Fibroblast of skin of back (primary cell): ENCODE measurements at places on chromosomes 5 and 9.
A peak's percentile ranks its signal among the peaks of the same experiment; 100 is the strongest.

DNA sequence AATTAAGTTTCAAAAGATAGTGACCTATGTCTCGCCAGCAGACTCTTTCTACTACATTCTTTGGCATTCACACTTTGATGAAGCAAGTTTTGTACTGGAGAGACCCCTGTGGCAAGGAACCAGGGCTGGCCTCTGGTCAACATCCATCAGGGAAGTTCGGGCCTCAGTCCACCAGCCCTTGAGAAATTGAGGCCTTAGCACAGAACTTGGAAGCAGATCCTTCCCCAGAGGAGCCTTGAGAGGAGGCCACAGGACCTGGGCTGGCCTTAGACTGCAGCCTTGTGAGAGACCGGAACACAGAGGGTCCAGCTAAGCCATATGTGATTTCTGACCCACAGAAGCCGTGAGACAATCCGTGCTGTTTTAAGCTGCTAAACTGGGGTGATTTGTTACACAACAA, 317.9 kb downstream of the ZSWIM6 start:
- no peak for DNase-seq

DNA sequence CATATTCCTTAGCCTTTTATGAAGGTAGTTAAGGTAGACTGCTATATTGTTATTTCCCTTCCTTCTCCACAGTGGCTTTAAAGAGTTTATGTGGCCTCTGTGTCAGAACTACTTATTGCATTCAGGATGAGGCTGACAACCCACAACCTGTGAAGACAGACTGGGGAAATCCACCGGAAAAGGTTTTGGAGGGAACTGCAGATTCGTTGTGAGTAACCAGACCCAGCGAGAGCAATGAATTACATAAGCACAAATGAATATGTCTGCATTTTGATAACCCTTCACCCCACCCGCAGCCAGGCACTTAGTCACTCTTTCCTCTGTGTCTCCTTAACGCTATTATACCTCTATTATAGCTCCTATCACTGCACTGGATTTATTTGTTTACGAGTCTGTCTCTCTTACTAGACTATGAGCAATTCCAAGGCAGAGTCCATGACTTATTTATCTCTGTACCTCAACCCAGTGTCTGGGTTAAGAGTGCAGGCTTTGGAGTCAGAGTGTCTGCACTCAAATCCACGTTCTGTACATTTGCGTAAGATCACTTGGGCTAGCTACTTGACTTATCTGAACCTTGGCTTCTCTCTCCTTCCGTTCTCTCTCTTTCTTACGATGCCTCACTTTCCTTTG, 19.2 kb downstream of the KCTD16 start:
- DNase-seq, result peak; percentile 49

DNA sequence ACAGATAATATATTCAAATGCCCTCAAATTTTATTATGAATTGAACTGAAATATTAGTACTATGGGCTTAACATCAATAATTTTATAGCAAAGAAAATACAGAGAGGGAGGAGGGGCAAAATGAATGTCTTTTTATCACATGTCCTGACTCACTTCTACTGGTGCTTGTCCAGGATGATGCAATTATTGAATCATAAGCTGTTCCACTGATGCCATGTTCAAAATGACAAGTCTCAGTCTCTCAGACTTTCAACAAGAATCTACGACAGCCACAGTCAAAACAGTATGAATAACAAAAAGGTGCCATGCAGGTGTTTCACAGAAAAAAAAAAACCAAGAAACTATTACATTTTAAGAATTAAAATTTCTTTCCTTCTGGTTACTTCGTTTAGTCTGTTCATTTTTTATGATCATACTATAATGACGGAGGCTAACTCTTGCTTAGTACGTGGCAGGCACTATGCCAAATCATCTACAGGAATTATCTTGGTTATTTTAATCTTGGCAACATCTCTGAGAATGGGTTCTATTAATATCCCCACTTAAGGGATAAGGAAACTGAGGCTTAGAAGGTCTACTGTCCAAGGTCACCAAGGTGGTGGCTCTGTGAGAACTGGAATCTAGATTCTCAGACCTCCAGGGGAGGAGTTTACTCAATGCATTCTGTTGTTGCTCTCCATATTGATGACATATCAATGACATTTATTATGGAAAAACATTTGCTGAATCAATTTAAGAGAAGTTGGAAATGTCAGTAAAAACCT, 61.5 kb downstream of the NR3C1 start:
- DNase-seq, result peak; percentile 74

GRCh38 chr9:114680259-114681001, 1.6 kb downstream of the TEX48 start:
- DNase-seq, result no peak

DNA sequence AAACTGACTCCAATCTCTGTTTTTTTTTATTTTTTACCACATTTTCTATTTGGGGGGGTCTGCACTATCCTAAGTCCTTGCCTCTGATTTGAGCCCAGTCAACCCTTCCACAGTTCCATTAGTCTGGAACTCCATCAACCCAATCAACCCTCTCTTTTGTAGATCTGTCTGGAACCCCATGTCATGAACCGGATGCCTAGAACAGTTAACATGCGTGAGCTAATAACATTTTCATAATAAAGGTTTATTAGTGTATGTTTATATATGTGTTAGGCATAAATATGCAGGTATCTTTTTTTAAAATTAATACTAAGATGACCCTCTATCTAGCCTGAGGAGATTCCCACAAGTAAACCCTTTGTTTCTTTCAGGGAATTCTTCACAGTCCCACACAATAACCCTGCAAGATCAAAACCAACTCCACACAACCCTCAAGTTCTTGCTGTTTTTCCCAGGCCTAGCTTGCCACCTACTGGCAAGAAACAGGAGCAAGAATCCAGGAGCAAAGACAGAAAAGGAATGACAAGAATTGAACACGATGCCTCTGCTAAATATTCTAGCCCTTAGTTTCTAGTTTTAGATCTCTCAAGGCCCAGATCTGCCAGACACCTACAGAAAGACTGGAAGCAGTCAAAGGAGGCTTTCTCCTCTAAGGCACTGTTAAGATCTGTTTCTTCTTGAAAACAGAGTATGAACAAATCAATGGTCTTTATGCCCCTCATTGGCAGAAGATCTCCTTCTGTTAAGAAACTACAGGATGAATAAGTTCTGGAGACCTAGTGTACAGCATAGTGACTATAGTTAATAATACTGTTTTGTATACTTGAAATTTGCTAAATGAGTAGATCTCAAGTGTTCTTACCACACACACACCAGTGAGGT, 100.4 kb downstream of the TRIM36 start:
- peak; percentile 67 for DNase-seq

DNA sequence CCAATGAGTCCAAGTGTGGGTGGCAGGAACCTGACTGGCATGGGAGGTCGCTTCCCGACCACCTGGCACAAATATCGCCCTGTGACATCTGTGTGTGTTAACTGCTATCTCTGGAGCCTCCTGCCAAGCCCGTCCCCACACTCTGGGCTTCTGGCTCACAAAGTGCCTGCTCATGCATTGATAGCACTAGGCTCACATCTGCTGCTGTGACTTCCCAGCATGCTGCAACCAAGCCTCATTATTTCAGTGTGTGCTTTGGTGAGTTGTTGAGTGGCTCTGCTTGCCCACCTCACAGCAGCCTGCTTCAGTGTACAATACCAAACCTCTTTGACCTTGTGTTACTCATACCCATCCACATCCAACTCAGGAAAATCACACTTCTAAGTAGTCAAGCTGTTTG, 139.8 kb downstream of the APBA1 start:
- no peak for DNase-seq

DNA sequence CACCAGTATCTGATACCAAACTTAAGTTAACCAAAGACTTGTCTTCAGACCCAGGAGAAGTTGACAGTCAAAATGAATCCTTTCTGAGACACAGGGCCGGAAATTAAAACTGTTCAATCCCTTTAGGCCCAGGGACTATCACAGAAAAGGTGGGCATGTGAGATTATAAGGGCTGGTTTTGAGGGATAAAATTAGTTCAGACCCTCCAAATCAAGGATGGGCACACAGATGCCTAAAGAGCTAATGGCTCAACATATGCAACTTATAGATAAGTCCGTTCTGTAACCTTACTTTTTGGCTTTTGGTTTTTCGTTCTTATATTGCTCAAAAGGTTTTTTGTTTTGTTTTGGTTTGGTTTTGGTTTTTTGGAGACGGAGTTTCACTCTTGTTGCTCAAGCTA, 129.6 kb upstream of the ABCA1 start:
- DNase-seq, result no peak

DNA sequence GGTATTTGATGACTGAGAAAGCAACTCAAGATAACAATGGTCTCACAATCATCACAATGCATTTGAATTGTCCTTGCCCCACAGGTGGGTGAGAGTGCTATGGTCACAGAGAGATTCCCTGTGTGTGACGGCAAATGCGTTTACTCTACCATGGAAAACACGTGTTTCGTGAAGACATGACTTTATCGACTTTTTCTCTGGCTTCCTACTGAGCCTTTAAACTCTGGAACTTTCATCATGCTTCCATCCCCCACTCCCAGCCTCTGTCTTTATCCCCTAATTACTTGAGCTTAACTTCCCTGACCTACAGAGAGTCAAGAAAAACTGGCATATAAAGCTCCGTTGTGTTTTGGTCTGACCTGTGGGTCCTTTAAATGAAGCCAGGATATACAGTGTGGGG, 414.1 kb upstream of the CLINT1 start:
- DNase-seq, result no peak

- no peak for DNase-seq
These were observed 167.7 kb downstream of the GRIA1 start for GRCh38 chr5:153658149-153658548.

GRCh38 chr5:140631036-140631417, 1.9 kb downstream of the CD14 start:
- DNase-seq, result no peak

DNA sequence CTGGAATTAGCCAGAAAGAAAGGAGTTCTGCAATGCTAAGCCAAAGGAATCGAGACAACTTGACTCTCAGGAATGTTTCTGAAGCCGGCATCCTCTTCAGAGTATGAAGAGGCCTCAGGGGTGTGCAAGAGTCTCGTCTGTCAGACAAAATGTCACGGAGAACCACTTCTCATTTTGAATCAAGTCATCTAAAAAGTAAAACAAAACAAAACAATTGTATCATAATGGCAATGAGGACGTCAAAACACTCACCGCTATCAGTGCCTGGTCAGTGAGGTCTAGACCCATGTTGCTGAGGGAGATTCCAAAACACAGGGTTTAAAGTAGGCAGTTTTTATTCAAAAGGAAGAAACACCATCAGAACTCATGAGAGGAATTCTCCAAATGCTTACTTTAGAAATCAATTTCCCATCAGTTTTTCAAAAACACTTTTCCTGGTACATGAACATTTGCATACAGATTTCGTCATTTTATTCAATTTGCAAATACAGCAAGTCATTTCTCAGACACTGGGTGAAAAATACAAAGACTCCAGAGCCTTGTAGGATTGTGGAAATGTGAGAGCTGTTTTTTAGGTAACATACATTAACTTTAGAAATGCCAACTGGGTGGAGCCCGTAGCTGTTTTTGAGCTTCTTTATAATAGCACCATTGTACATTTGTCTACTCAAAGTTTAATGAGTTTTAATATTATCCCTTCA, 89.5 kb upstream of the MAP3K1 start:
- DNase-seq, result peak; percentile 40

GRCh38 chr5:38267372-38267771, 9.0 kb downstream of the EGFLAM start:
- no peak for DNase-seq

GRCh38 chr5:133079048-133079447, 27.2 kb downstream of the HSPA4 start:
- DNase-seq, result no peak

- peak; percentile 16 for DNase-seq
These were observed 481.7 kb downstream of the CDH10 start for GRCh38 chr5:24163091-24163490.

GRCh38 chr5:112586596-112587062, 151.1 kb upstream of the APC start:
- DNase-seq, result no peak
